Neural progenitor cell (in vitro differentiated cells): ENCODE measurements at places on chromosomes 7 and 10. TPM values are rescaled to one million over a fixed set of nuclear protein-coding genes. Genes with fewer than 3 reads are reported as not detected.

- no peak overlapping the region for H3K27ac ChIP-seq
- no peaks in the 10 kb centered on the region for H3K27me3 ChIP-seq
- DNase-seq = no peak
Measured at GRCh38 chr7:98387544-98388226, 13.2 kb downstream of the BAIAP2L1 start.

DNA sequence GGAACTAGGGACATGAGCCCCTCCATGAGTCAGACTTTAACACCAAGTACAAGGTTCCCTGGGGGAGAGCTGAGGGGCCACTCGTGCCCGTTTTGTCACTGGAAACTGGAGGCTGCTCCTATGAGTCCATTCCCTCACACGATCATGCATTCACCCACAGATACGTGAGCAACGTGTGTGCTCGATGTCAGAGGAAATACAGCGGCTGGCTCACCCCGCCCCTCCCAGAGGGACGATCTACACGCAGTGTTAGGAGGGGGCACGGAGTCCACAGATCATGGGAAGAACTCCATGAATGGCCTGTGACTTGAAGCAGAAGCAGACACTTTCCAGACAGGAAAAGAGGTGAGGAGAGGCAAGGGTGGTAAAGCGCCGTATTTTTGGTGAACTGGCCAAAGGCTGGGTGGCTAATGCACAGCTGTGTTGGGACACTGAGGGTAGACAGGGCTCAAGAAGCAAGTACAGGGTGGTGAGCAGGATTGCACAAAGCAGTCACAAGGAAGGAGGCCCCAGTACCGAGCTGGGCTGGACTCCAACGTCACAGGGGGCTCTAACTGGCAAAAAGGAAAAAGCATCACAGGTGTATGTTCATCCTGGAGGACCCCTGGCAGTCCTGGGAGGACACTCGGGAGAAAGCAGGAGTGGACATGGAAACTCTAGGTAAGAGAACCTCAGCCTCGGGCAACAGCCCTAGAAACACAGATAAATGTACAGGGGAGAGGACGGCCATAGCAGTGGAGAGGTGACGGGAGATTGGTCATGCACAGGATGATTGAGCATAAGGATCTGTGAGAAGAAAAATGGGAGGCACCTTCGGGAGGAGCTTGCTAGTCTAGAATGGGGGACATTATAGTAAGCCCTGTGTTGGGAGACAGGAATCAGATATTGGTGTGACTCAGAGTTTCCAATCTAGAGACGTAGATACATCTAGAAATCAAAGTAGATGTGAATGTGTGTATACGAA lies 41.2 kb downstream of the TNS3 start:
- H3K4me3 ChIP-seq = no peak overlapping the region
- no peak for DNase-seq
- H3K27ac ChIP-seq = no peak overlapping the region
- H3K4me1 ChIP-seq = peaks cover 29% of the 10 kb centered on the region
- H3K27me3 ChIP-seq = peaks cover 14% of the 10 kb centered on the region

DNA sequence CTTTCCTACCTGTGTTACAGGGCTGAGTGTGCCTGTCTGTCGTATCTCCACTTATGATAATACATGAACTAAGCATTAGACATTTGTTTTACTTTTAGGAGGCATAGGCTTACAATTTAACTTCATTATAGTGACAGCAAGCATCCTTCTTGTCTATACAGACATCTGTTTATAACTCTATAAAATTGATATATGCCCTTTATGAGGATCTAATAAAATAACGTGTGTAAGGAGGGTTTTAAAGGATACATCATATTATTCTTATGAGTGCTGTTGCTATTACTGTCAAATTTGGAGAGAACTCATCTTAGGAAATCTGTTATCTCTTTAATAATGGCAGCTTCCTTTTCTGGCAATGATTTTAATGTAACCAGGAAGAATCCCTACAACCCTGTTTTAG lies 21.9 kb downstream of the THNSL1 start:
- DNase-seq = no peak
- peaks cover 10% of the 10 kb centered on the region for H3K4me1 ChIP-seq
- H3K27me3 ChIP-seq = no peaks in the 10 kb centered on the region
- no peak overlapping the region for H3K27ac ChIP-seq
- H3K4me3 ChIP-seq = no peak overlapping the region
- no peaks in the 10 kb centered on the region for H3K36me3 ChIP-seq

GRCh38 chr10:70417568-70417967 lies 13.6 kb downstream of the EIF4EBP2 start:
- H3K27me3 ChIP-seq = no peaks in the 10 kb centered on the region
- H3K4me1 ChIP-seq = peaks cover 4% of the 10 kb centered on the region
- H3K27ac ChIP-seq = no peak overlapping the region
- H3K4me3 ChIP-seq = no peak overlapping the region

DNA sequence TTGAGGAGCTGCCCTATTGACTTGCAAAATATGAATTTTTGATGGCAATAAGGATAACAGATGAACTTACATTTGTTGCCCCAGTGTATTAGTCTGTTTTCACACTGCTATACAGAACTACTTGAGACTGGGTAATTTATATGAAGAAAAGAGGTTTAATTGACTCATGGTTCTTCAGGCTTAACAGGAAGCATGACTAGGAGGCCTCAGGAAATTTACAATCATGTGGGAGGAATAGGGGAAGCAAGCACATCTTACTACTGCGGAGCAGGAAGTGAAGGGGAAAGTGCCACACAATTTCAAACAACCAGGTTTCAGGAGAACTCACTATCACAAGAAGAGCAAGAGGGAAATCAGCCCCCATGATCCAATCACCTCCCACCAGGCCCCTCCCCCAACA lies 57.9 kb downstream of the ZNF22 start:
- DNase-seq = no peak
- no peaks in the 10 kb centered on the region for H3K4me1 ChIP-seq
- no peaks in the 10 kb centered on the region for H3K36me3 ChIP-seq
- H3K27me3 ChIP-seq = no peaks in the 10 kb centered on the region
- H3K4me3 ChIP-seq = no peak overlapping the region

DNA sequence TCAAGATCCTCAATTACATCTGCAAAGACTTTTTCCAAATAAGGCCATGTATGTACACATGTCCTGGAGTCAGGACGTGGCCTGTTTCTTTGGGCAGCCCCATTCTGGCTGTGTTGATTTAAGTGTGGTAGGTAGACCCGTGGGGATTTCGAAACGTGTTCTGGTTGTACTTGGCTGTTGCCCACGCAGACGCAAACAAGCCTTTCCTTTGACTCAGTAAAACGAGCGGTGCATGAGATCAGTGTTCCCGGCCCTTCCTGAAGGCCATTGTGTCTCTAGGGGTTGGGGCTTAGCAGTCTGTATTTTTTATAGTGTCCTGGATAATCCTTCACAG lies 64.8 kb upstream of the DNAJB6 start:
- DNase-seq = no peak
- no peaks in the 10 kb centered on the region for H3K36me3 ChIP-seq
- no peak overlapping the region for H3K27ac ChIP-seq
- no peaks in the 10 kb centered on the region for H3K27me3 ChIP-seq

- H3K4me3 ChIP-seq = no peak overlapping the region
- H3K27ac ChIP-seq = no peak overlapping the region
- no peaks in the 10 kb centered on the region for H3K36me3 ChIP-seq
- H3K4me1 ChIP-seq = no peaks in the 10 kb centered on the region
Measured at GRCh38 chr7:27999829-28000228, 180.8 kb downstream of the JAZF1 start.

- H3K4me3 ChIP-seq = no peak overlapping the region
- H3K4me1 ChIP-seq = peaks cover 5% of the 10 kb centered on the region
- H3K36me3 ChIP-seq = no peaks in the 10 kb centered on the region
- no peak for DNase-seq
- H3K27me3 ChIP-seq = no peaks in the 10 kb centered on the region
Measured at GRCh38 chr7:70066844-70067243, 468.6 kb downstream of the AUTS2 start.

DNA sequence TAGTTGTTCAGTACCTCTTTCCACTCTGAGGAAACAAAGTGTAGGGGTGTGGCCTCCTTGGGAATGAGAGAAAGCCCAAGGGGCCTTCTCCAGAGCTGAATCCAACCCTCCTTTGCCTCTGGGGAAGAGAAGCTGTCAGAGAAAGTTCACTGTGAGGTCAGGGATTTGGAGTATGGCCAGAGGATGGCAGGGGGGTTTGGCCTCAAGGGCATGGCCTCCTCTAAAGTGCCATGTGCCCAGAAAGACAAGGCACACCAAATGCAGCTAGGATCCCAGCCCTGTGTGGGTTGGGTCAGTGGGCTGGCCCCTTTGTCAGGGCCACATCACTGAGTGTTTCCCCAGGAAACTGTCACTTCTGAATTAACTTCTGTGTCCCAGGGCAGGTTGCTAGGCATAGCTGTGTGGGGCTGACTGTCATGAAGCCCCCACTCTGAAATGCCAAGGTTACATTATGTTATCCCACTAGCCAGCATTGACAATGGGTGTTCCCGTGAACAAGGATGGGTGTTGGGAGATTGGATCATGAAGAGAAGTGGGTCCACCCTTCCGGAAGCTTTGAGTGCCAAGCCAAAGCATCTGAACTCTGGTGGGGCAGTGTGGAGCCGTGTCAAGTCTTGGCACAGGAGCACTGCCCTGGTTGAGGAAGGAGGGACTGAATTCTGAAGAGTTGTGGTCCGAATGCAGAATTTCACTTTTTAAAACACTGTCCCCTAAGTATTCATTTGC lies 123.3 kb downstream of the ZMIZ1 start:
- no peaks in the 10 kb centered on the region for H3K27me3 ChIP-seq
- no peak overlapping the region for H3K27ac ChIP-seq
- DNase-seq = no peak
- H3K36me3 ChIP-seq = no peaks in the 10 kb centered on the region

GRCh38 chr10:78494179-78494578 lies 460.5 kb downstream of the RPS24 start:
- no peaks in the 10 kb centered on the region for H3K36me3 ChIP-seq
- no peak for DNase-seq
- no peak overlapping the region for H3K4me3 ChIP-seq
- H3K27me3 ChIP-seq = no peaks in the 10 kb centered on the region
- H3K27ac ChIP-seq = no peak overlapping the region
- no peaks in the 10 kb centered on the region for H3K4me1 ChIP-seq

DNA sequence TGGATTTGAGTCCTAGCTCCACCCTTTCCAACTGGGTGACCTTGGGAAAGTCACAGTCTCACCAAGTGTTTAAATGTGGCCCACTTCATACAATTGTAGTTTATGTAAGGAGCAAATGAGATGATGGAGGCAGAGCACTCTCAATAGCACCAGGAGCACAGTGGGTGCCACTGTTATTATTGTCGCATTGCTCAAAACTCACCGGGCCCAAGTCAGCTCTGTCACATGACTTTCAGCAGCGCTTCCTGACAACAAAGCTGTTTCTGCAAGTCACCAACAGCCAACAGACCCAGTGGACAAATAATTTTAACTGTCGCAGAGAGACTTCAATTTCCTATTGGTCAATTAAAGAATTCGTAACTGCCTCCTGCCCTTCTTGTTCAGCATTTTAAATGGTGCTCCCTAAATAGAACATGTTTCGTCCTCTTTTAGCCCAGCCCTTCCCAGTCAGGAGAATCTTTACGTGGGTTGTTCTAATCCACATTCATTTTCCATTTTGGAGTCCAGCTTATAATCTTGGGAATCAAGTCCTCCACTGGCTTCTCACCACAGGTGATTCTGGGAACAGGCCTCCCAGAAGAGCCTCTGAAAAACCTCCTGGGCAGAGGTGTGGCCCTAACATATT lies 415.6 kb upstream of the NPVF start:
- DNase-seq = no peak
- H3K27ac ChIP-seq = no peak overlapping the region
- no peaks in the 10 kb centered on the region for H3K36me3 ChIP-seq
- no peak overlapping the region for H3K4me3 ChIP-seq

- no peak overlapping the region for H3K4me3 ChIP-seq
- DNase-seq = no peak
- H3K27ac ChIP-seq = no peak overlapping the region
Measured at GRCh38 chr10:107443813-107444212, 279.3 kb upstream of the SORCS1 start.

DNA sequence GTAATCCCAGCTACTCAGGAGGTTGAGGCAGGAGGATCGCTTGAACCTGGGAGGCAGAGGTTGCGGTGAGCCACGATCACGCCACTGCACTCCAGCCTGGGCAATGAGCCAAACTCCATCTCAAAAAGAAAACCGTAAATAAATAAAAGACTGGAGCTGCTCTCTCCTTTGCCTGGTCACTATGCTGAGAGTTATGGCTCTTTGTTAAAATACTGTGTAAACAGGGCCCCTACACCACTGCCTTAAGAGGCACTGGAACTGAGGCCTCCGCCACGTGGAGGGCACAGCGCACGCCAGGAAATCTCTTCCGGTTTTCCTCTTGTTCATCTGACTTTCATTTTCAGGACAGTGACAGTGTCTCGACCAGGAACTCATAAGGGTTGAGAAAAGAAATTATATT lies 123.3 kb downstream of the PAXIP1 start:
- DNase-seq = no peak
- no peak overlapping the region for H3K27ac ChIP-seq
- H3K4me1 ChIP-seq = peaks cover 13% of the 10 kb centered on the region
- no peaks in the 10 kb centered on the region for H3K36me3 ChIP-seq

DNA sequence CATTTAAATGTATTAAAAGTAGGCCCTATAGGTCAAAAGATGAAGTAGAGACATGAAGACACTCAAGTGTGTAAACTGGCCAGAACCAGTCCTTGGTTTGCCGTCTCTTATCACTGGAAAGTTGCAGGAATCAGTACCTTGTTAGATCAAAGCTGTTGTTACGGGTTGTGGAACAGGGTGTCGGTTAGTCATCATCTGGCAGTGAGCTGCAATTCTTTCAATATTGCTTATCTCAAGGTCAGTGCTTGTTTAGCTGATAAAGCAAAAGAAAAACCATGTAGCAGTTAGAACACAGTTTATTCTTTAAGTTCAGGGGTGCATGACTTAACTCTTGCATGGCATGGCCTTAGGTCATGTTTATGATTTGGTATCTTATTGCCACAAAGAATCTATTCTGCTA lies 10.0 kb upstream of the SLC13A1 start:
- H3K4me1 ChIP-seq = no peaks in the 10 kb centered on the region
- H3K36me3 ChIP-seq = no peaks in the 10 kb centered on the region
- H3K27me3 ChIP-seq = no peaks in the 10 kb centered on the region
- no peak overlapping the region for H3K4me3 ChIP-seq
- no peak for DNase-seq

The NACAD gene
- total RNA-seq = 0.39 and 1.5 TPM in 2 replicates

The MRC1 gene
- total RNA-seq = 0.03 TPM in 1 of 2 replicates, not detected in the other

The RARRES2 gene
- 0.19 and 0.43 TPM in 2 replicates for total RNA-seq

The OPALIN gene
- total RNA-seq = not detected in 2 replicates

The CPEB3 gene
- total RNA-seq = 1.3 and 2.2 TPM in 2 replicates

The GDF10 gene
- total RNA-seq = 0.28 and 1.6 TPM in 2 replicates

The ERVW-1 gene
- total RNA-seq = not detected in 2 replicates

The TAS2R41 gene
- not detected in 2 replicates for total RNA-seq

The PON3 gene
- not detected in 2 replicates for total RNA-seq

The GPR146 gene
- total RNA-seq = 0.79 and 3.5 TPM in 2 replicates

The DENND2A gene
- total RNA-seq = 23.7 and 27.0 TPM in 2 replicates
